ENCODE measurements at places on chromosomes 7 and 10.

DNA sequence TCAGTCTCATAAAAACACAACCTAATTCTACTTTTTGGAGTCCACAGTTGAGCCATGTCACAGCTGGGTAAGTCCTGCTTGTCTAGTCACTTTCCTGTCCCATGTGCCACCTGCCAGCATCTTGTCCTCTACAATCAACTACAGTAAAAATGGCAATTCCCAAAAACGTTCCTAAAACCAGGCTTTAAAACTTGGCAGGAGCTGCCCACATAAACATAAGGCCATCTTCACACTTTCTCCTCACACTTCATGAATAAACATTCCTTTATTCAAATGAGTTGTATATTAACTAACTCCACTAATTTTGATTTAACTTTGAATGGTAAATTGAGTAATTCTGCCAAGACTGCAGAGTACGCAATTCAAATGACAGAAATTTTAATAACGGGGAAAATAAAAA is 49.5 kb downstream of the SFMBT2 start:
- no peak for DNase-seq

- no peak for DNase-seq
Measured at GRCh38 chr10:47349941-47350371, 1.8 kb downstream of the RBP3 start.

DNA sequence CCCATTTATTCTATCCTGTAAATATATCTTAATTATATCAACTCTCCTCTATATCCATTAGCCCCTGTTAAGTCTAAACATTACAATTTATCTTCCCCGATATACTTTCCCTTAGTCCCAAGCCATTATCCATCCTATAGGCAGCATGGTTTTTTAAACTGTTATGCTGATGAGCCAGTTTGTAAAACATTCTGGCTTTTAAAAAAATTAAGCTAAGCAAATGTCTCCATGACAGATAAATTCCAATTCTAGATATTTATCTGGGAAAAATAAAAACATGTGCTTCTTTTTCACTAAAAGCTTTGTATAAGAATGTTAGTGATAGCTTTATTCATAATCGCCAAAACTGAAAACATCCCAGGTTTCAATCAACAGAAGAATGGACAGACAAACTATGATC is 183.2 kb upstream of the GNAI1 start:
- no peak for DNase-seq

- no peak for DNase-seq
Measured at GRCh38 chr7:142629588-142630260, 119.5 kb upstream of the PRSS1 start.

GRCh38 chr10:11685787-11686218 is 56.4 kb upstream of the ECHDC3 start:
- no peak for DNase-seq

- no peak for DNase-seq
Measured at GRCh38 chr7:8146106-8146787, 115.7 kb downstream of the ICA1 start.

GRCh38 chr10:117740691-117741222 is 198.2 kb downstream of the EMX2 start:
- no peak for DNase-seq

- no peak for DNase-seq
Measured at GRCh38 chr7:28180031-28180363, 598 bp downstream of the JAZF1 start.

Measured in dorsolateral prefrontal cortex (tissue), 122 donors.